ENCODE measurements at places on chromosomes 3 and 15. TPM values are rescaled to one million over a fixed set of nuclear protein-coding genes. Genes with fewer than 3 reads are reported as not detected.

The GABRG3 gene
- not detected for total RNA-seq

The SAMMSON gene
- total RNA-seq = not detected

The CSPG4 gene
- total RNA-seq = 158 TPM

The ACY1 gene
- total RNA-seq = 28.9 TPM

The CCR1 gene
- 0.65 TPM for total RNA-seq

The GALNT15 gene
- 26.9 TPM for total RNA-seq

The GOLGA8J gene
- total RNA-seq = 0.52 TPM

The C3orf20 gene
- 0.13 TPM for total RNA-seq

The UBA7 gene
- 49.7 TPM for total RNA-seq

The AADACL2 gene
- not detected for total RNA-seq

The CTXN2 gene
- total RNA-seq = not detected

The TM6SF1 gene
- 0.11 TPM for total RNA-seq

The SPINT1 gene
- 0.26 TPM for total RNA-seq

The FBLN2 gene
- 53.0 TPM for total RNA-seq

The CHRM5 gene
- not detected for total RNA-seq
